Activated CD8-positive, alpha-beta T cell treated with anti-CD3 and anti-CD28 coated beads for 36 hours (primary cell): ENCODE measurements at places on chromosomes 5 and 9.

- H3K27ac ChIP-seq, result no peak overlapping the region
- DNase-seq, result no peak
- H3K36me3 ChIP-seq, result no peaks in the 10 kb centered on the region
- peak overlapping the region; percentile 1 for H3K4me3 ChIP-seq
- H3K4me1 ChIP-seq, result peaks cover 18% of the 10 kb centered on the region
- H3K27me3 ChIP-seq, result peaks cover 3% of the 10 kb centered on the region
These were observed 202.9 kb downstream of the MCTP1 start for GRCh38 chr5:95081982-95082381.

DNA sequence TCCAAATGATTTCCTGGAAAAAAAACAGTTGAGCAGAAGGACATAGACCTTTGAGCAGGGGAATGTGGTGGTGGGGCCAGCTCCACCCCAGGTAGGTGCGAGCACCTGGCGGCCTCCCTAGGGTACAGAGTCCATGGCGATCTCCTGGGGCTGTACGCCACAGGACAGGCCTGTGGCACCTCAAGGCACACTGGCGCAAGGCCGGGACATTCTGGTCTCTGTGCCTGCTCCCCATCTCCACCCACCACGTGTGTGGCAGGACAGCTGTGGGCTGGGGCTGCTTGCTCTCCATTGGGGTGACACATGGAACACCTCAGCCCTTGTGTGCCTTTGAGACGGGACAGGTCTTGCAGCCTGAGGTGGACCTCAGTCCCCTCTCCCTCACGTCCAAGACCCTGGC, 25.2 kb downstream of the WNK2 start:
- no peak overlapping the region for H3K27ac ChIP-seq
- H3K4me3 ChIP-seq, result no peak overlapping the region
- H3K36me3 ChIP-seq, result no peaks in the 10 kb centered on the region
- H3K27me3 ChIP-seq, result no peaks in the 10 kb centered on the region

DNA sequence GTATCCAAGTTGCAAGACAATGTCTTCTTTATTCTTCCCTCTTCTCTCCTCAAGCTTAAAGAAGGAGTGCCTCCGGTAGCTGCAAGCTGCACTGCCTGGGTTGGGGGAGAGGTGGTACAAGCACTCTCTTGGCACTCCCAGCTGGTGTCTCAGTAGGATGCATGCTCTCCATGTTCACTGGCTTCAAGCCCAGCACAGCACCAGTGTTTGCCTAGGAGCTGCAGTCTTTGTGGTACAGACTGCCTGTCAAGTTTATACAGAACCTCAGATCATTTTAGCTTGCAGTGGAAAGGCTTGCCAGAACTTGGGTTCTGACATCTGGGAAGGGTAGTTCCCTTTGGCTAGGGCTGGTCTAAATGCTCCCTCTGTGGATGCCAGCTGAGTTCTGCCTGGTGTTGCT, 505.6 kb downstream of the MAN2A1 start:
- H3K27ac ChIP-seq, result no peak overlapping the region
- no peak for DNase-seq
- no peaks in the 10 kb centered on the region for H3K27me3 ChIP-seq
- H3K4me1 ChIP-seq, result no peaks in the 10 kb centered on the region

DNA sequence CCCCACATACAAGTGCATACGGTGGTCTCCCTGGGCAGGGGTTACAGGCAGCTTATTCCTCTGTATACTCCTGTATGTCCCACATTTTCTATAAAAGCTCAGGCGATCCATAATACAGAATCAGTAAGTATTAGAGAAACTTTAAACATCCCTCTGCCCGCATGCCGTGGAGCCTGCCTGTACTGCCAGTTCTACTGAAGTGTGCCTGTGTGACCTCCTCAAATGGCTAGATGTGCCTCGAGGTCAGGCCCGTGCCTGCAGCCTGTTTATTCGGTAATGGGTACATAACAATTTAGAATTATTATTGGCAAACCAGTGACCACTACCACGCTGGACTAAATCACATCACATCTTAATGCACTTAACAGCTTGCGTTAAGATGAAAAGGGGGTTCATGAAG, 190.8 kb downstream of the FANCC start:
- no peaks in the 10 kb centered on the region for H3K27me3 ChIP-seq
- DNase-seq, result no peak
- no peaks in the 10 kb centered on the region for H3K4me1 ChIP-seq
- H3K4me3 ChIP-seq, result no peak overlapping the region
- no peak overlapping the region for H3K27ac ChIP-seq
- no peaks in the 10 kb centered on the region for H3K36me3 ChIP-seq

DNA sequence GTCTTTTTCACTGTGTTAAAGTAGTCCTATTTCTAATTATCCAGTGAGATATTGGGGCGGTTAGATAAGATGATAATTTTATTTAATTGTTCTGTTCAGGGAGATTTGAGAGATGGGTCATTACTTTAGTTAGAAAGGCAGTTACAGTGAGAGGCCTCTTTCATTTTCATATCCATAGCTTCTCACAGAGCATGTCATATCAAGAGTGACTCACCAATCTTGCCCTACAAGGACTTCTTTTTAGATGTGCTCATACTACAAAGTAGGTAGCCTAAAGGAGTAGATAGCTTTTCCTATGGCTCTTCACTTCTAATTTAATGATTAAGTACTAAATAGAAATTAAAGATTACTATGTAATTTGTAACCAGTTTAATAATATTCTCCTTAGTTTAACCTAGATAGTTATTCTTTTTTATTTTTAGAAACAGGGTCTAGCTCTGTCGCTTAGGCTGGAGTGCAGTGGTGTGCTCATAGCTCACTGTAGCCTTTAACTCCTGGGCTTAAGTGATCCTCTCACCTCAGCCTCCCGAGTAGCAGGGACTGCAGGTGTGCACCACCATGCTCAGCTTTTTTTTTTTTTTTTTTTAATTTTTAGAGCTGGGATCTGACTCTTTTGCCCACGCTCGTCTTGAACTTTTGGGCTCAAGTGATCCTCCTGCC, 71.0 kb downstream of the FER start:
- H3K27me3 ChIP-seq, result no peaks in the 10 kb centered on the region
- peaks cover 7% of the 10 kb centered on the region for H3K4me1 ChIP-seq
- H3K27ac ChIP-seq, result no peak overlapping the region
- H3K36me3 ChIP-seq, result peaks cover 1% of the 10 kb centered on the region
- H3K4me3 ChIP-seq, result no peak overlapping the region

DNA sequence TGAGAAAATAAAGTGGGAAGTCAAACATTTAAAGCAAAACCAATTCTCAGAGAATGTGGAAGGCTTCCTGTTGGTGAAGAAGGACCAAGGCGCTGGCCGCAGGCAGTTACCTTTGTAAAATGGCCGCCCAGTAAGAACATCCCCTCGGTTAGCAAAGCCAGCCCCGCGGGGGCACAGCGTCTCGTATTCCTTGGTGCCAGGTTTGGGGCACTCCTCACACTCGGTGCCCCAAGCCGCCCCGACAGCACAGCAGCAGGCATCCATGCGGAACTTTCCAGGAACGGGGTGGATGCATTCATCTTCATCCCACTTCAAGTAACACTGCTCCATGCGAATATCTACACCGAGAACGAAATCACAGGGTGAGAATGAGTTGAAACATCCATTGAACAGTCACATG, 192.8 kb downstream of the FBN2 start:
- no peaks in the 10 kb centered on the region for H3K27me3 ChIP-seq
- no peak overlapping the region for H3K27ac ChIP-seq
- no peak for DNase-seq
- no peaks in the 10 kb centered on the region for H3K36me3 ChIP-seq
